Endodermal cell (in vitro differentiated cells): ENCODE measurements at places on chromosomes 5 and 9. TPM values are rescaled to one million over a fixed set of nuclear protein-coding genes. Genes with fewer than 3 reads are reported as not detected.

DNA sequence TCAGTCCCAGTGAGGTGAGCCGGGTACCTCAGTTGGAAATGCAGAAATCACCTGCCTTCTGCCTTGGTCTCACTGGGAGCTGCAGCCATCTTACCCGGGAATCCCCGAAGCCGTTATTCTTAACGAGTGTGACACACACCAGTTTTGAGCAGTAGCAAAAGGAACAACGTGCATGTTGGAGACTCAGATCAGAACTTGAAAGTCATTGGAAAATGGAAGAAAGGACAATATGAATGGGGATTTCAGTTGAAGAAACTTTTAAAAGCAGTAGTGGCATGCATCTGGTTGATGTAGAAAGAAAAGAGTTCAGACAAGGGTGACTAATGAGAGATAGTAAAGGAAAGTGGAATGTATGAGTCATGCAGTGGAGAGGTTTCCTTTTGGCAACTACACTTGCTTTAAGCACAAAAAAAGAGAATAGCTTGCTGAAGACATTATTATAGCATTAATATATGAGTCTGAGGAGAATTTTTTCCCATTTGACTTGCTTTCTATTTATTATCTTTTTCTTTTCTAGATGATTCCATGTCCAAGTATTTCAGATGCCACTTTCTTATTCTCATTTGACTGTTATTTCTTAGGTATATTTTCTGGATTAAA, 44.4 kb upstream of the ANKDD1B start:
- DNase-seq: peak; percentile 51

DNA sequence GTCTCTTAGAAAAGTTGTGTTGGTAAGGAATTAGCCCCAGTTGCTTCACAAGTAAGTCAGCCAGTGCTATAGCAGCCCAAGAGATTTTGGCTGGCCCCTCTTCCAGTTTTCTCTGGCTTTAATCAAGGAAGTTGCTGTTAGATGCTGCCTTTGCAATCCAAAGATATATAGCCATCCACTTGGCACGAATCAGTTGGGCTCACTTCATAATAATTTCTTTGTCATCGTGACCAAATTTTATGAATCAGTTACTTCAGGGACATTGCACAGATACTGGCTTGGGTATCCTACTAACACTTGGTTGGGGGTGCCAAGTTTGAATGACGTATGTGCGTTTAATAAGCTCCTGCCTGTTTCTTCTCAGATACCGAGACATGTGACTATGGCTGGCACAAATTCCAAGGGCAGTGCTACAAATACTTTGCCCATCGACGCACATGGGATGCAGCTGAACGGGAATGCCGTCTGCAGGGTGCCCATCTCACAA, 81.5 kb downstream of the VCAN start:
- no peak for DNase-seq

The GPR21 gene
- 1.0 to 1.5 TPM (median 1.2 TPM) in 3 replicates for total RNA-seq

The RNF38 gene
- total RNA-seq: 47.5 to 55.9 TPM (median 49.9 TPM) in 3 replicates

The IL13 gene
- total RNA-seq: not detected in 3 replicates
